ENCODE measurements at places on chromosomes 1 and 21.
A peak's percentile ranks its signal among the peaks of the same experiment; 100 is the strongest.

DNA sequence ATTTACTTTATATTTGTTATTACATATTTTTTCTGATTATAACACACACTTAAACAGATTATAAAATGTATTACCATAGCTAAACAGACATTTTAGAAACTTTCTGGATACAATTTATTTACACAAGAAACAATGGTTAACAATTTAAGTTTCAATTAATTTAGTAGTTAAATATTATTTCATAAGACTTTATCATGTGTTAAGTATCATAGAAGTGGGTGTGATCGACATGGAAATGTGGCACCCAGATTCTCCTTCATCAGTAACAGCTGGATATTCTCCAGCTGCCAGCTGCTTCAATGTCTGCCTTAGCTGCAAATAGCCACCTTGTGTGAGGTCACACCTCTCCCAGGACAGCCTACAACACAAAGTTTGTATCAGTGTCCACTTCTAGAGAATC is 97.8 kb downstream of the KCNT2 start:
- no peak for DNase-seq

DNA sequence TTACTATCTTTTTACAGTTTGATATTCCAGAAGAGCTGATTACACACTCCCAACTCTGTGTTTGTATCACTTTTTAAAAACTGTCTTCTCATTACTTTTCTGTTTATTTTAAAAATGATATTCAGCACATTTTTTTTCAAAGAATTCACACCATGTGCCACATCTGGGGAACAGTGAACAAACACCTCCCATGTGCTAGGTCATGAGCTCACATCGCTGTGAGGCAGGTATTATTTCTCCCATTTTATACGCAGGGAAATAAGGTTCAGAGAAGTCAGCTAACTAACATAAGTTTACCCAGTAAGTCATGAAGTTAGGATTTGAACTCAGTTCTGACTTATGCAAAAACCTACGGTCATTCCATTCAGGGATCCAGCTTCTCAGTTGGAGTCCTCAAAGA is 44.9 kb downstream of the S1PR1 start:
- DNase-seq = no peak

DNA sequence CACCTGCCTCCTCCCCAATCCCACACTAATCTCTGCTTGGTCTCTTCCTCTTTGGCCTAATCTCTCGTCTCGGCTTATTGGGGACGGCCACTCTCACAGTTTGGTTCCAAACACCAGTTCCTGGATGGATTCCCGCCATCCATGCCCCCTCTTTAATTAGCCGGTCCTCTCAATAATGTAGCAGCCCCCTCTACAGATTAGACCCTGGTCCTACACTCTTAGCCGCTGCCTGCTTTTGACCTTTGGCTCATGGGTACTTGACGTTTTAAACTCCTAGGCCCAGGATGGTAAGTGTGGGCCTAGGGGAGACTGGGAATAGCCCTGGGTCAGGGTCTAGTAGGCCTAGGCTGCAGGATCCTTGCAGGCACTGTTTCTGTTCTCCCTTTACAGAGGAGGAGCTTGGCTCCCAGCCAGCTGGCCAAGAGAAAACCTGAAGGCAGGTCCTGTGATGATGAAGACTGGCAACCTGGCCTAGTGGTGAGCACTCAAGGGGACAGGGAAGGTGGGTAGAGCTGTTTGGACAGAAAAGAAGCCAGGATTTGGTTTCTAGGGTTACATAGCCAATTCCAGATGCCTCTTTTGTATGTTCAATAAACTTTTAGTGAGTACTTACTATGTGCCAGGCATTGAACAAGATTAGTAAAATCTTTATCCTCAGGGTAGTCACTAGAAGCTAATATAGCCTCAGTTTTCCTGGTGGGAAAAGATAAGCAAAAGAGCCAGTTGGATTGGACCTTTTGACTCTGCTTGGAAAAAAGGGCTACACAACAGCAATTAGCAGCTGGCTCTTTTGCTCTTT is 758 bp downstream of the RAD54L start:
- DNase-seq = peak; percentile 43

DNA sequence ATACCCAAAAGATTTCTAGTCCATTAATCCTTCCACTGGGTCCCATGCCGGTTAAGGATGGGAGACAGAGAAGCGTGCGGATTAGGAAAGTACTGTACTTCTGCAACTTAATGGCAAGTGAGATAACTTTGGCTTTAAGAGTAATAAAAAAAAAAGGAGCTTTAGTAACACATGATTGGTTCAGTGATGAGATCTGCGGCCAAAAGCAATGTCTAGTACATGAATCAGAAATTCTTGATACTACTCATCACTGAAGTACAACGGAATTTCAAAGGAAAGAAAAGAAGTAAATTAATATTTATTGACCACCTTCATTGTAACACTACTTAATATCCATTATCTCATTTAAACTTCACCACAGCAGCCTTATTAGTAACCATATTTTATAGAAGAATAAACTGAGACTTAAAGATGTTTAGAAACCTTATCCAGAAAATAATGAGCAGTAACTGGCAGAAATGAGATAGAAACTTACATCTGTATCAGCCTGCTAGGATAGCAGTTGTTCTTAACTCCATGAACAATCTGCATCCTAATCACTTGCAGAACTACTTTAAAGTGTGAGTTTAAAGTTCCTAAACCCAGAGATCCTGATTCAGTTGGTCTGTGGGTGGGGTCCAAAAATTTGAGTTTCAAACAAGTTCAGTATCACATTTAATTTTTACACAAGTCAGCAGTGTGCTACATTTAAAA is 14.1 kb upstream of the NUF2 start:
- no peak for DNase-seq

DNA sequence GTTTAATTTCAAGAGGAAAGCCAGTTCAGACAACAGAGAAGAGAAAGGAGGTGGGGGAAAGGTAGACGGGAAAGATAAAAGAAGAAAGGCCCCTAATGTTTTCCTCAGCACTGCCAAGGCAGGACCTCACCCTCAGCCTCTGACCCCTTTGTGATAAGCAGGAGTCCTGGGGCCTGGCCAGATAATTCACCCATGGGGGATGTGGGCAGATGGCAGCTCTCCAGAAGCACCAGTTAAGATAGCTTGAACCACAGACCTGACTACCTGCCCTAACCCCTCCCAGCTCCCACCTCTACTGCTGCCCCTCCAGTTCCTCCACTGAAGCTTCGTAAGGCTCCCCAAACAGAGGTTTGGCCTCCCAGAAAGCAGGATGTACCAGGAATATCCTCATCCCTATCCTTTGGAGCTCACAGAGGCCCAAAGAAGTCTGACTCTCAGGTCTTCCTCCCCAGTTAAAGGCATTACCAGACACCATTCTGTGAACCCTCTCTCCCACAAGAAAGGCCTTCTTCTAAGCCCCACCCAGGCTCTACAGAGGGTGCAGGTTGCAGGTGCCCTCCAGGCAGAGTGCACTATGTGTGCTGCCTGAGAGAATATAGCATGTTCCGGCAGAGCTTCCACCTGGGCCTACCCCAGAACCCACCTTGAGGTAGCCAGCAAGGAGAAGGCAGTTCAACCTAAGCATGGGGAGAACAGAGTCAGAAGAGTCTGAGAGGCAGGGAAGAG is 9.2 kb upstream of the SNAPIN start:
- no peak for DNase-seq

GRCh38 chr21:41068496-41068895 is 99.5 kb upstream of the BACE2 start:
- no peak for DNase-seq

- no peak for DNase-seq
Measured at GRCh38 chr1:30680879-30681278, 42.5 kb downstream of the MATN1 start.

DNA sequence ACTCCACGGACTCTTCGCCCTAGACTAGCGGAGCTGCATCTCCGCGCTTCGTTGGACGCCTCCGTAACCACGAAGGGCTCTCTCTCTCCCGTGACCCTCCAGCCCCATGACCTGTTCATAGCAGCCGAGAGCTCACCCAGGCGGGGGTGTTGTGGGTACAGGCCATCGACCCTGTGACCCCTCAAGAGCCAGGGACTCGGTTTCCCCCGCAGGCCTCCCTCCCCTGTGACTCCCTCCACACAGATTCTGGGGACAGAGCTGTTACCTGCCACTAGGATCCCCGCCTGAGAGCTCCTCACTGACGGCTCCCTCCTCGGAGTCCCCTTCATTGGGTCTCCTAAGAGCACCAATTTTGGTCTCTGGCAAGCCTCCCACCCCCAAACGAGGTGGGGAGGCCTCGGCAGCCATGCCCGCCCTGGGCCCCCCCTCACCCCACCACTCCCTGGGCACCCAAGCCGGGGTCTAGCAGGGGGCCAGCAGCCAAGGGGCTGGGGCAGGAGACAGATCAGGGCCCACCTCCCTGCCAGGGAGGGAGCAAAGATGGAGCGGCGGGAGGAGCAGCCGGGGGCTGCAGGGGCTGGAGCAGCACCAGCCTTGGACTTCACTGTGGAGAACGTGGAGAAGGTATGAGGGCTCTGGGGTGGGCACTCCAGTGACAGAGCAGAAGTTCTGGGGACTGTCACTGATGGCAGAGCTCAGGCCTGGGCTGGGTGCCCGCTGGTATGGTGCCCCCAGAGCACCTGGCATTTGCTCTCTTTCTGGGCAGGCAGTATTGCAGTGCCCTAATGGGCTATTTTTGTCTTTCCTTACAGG is 517 bp downstream of the IPO13 start:
- DNase-seq = no peak

- DNase-seq = no peak
Measured at GRCh38 chr1:54174106-54174505, 21.3 kb upstream of the CDCP2 start.

GRCh38 chr1:58818075-58818474 is 34.2 kb upstream of the JUN start:
- no peak for DNase-seq

DNA sequence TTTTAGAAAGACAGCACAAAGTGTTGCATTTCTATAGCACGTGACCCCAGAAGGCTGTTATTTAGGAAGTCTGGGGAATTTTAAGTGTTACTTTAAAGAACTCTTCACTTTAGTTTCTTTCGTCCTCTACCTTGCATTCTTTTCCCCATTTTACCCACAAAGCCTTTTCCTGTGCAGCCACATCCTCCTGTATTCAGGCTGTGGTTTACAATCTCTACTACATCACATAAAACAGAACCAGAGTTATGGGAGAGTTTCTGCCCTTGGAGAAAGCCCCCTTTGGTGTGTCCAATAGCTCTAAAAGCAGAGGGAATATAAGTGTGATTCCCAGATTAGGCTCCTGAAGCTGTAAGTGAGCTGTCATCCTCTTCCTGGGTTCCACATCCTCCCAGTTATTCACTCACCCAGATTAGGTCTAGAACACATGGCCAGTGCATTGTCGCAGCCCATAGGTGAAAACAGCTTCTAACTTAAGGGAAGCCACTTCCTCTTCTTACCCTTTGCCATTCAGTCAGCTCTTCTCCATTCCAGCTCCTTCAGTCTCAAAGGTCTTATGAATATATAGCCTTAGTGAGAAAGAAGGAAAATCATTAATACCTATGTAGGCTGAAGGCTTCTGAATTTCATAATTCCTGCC is 171.1 kb downstream of the PIGK start:
- no peak for DNase-seq

DNA sequence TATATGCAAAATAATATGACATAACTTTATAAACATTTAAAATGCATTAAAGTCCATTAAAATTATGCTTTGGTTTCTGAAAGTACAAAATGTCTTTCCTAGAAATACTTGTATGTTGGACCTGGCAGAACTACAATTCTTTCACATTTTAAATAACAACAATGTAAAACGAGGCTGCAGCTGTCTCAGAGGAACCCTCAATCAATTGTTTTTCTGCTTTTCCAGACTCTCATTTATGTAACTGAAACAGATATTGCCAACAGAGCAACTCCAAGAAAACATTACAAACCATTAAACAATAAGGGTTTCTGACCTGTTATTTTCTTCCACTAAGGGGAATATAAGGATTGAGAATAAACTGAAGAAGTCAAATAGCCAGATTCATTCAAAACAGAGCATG is 1193.4 kb downstream of the NCAM2 start:
- DNase-seq = no peak

DNA sequence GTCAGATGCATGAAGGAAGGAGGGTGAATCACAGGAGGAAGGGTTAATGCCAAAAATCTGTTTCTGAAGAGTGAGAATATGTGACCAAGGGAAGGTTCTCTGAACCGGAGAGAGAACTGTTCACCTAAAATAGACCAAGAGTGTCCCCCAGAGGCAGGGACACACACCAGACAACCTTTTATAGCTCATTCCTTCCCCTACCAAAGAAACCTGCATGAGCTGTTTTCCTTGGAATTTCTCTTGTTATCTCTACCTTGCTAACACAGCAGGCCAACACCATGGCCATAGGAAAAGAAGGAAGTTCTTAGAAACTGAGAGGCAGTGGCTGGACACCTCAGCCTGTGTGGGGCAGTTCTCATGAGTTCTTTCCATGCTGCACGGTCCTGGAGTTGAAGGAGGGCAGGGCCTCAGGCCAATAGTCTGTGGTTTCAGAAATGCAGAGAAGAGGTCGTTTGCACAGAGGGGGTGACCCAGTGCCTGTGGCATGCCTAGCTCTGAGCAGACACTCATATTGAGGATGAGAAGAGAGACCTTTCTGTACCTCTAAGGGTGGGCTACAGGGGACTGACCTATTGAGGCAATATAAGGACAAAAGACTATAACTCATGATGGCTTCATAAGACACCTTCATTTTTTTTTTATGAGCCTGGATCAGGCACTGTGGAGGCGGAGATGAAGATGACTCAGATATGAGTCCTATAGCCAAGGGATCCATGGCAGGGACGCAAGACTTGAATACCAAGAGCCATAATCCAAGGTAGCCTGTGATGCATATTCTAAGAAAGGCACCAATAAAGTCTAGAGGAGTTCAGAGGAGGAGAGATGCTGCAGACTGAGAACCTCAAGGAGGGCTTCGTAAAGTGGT is 39.4 kb downstream of the IGFN1 start:
- no peak for DNase-seq

Measured in activated naive CD8-positive, alpha-beta T cell treated with anti-CD3 and anti-CD28 coated beads, Interleukin-2, amount 50 U/mL, for 24 hours (primary cell).